ENCODE measurements at places on chromosomes 2 and 18.
A peak's percentile ranks its signal among the peaks of the same experiment; 100 is the strongest.

GRCh38 chr18:77671456-77672167 lies 422.0 kb downstream of the GALR1 start:
- no peak for DNase-seq

- no peak for DNase-seq
These were observed 22.7 kb upstream of the LINC00305 start for GRCh38 chr18:64171576-64171975.

DNA sequence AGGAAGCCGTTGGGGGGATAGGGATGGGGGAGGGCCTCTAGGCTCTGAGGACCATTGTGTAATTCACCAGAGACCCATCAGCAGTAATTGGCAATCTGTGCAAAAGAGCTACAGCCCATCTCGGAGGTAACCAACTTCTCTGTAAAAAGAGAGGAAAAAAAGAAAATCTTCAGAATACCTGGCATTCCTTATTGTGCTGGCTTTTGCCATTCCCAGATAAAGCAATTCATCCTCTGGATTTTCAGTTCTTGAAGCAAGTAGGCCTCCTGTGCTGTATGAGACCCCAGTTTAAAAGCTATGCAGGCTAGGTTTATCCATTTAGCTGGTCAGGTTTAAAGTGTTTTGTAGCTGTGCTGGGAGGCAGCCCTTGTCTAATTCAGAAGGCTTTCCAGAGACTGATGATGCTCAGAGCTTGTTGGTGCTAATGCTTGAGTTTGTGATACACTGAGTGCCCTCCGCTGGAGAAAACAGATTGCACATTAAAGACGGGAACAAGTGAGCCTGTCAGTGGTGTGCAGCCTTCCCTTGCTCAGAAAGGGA lies at the start of gene LRRTM4:
Gene LRRTM4 (minus strand): TSS at position 446 of the 540 bp plus-strand sequence.
- peak; percentile 47 for DNase-seq

DNA sequence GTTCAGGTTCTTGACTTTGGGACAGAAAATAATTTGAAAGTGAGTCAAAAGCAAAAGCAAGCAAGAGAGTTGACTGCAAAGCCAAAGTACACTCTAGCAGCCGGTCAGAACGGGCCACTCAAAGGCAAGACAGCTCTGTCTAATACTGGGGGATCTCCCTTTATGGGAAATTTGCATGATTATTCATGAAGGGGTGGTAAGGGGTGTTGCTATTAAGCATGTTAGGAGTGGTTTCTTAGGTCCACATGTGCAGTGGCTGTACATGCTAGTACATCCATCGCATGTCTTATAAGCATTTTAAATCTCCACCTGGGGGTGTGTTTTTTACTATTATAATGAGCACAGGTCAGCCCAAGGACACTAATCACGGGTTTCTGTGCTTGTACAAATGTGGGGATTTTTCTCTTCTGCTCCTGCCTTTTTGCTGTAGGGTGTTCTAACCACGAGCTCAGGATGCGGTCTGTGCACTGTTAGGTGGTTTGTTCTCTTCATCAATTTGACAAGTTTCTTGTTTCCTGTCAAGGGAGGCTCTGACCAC lies 60.2 kb upstream of the SPP2 start:
- DNase-seq: no peak

GRCh38 chr2:38740851-38741731 lies 10.1 kb downstream of the SRSF7 start:
- no peak for DNase-seq

- DNase-seq: no peak
These were observed 147.6 kb upstream of the PIEZO2 start for GRCh38 chr18:11296946-11297345.

All from caudate nucleus (tissue), 63 donors.